ENCODE measurements at places on chromosomes 1 and 21.
A peak's percentile ranks its signal among the peaks of the same experiment; 100 is the strongest.

GRCh38 chr1:55970526-55971110, 608.7 kb downstream of the PLPP3 start:
- H3K27me3 ChIP-seq: peaks cover 2% of the 10 kb centered on the region
- peaks cover 11% of the 10 kb centered on the region for H3K4me1 ChIP-seq
- no peaks in the 10 kb centered on the region for H3K36me3 ChIP-seq
- H3K27ac ChIP-seq: no peak overlapping the region
- H3K4me3 ChIP-seq: no peak overlapping the region
- no peak for DNase-seq

GRCh38 chr21:40284409-40284808, 417.2 kb downstream of the PCP4 start:
- DNase-seq: no peak
- peaks cover 14% of the 10 kb centered on the region for H3K27me3 ChIP-seq
- H3K4me1 ChIP-seq: peaks cover 19% of the 10 kb centered on the region
- H3K27ac ChIP-seq: no peak overlapping the region

GRCh38 chr1:228095938-228096337, 7.2 kb downstream of the C1orf35 start:
- peaks cover under 1% of the 10 kb centered on the region for H3K4me1 ChIP-seq
- peaks cover 77% of the 10 kb centered on the region for H3K36me3 ChIP-seq
- peak overlapping the region; percentile 90 for H3K27ac ChIP-seq
- no peak overlapping the region for H3K4me3 ChIP-seq

DNA sequence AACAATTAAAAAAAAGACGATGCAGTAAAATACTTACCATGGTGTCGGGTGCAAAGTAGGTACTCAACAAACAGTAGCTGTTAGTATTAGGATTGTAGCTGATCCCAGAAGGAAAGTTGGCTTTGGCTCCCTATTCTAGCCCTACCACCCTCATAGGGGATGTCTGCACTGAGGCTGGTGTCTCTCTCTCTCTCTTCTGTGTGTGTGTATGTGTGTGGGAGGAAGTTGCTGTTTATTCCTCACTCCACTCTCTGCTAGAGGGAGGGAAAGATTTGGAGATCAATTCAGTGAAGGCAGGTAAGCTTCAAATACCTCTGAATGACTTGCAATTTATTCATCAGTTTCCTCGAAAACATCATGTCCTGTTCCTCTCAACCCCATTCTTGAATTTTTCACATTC, 124.4 kb downstream of the PTPRU start:
- H3K4me1 ChIP-seq: peaks cover 18% of the 10 kb centered on the region
- H3K27me3 ChIP-seq: peaks cover 52% of the 10 kb centered on the region
- no peaks in the 10 kb centered on the region for H3K36me3 ChIP-seq
- no peak overlapping the region for H3K4me3 ChIP-seq
- H3K27ac ChIP-seq: no peak overlapping the region

DNA sequence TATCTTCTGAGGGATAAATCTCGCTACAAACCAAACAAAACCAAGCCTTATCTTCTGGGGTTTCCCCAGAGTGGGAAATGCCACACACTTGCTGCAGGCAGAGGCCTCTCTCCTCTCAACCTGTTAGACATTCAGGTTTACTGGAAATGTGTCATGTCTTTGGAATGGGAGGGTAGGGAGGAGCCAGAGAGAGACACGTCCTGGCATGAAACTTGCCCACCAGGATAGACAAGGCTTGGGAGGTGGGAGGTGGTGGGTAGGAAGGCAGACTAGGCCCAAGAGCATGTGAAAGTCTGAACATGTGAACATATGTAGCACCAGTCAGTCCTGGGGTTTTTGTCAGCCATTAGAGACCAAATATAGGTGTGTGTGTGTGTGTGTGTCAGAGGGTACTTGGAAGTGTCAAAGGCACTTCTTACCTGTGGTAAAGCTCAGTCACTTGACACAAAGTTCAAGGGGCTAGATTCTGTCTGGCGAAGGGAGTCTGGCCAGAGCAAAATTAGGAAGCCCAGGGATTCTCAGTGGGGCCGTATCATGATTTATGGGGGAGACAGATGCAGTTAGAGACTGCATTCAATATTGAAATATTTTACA, 32.4 kb upstream of the PIGC start:
- no peak overlapping the region for H3K27ac ChIP-seq
- no peaks in the 10 kb centered on the region for H3K27me3 ChIP-seq
- no peaks in the 10 kb centered on the region for H3K36me3 ChIP-seq
- DNase-seq: no peak
- H3K4me1 ChIP-seq: peaks cover 39% of the 10 kb centered on the region

DNA sequence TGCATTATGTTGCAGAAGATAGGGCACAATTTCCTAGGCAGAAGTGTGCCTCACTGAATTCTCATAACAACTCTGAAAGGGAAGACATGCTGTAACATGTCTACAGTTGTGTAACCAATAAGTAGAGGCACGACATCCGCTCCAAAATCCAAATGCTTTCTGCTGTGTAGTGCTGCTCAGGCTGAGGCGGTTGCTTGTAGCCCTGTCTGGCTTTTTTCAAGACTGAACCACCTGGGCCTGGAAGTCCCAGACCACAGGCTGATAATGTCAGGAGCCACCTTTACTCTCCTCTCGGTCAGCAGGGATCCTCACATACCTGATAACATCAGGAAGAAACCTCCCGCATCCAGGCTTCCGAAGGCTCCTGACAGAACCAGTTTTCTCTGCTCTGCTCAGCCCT, 10.9 kb downstream of the AKNAD1 start:
- H3K27ac ChIP-seq: no peak overlapping the region
- peaks cover 4% of the 10 kb centered on the region for H3K4me1 ChIP-seq
- DNase-seq: no peak
- H3K27me3 ChIP-seq: peaks cover 21% of the 10 kb centered on the region
- H3K36me3 ChIP-seq: no peaks in the 10 kb centered on the region

- peaks cover 29% of the 10 kb centered on the region for H3K4me1 ChIP-seq
- no peaks in the 10 kb centered on the region for H3K36me3 ChIP-seq
- H3K27me3 ChIP-seq: peaks cover 3% of the 10 kb centered on the region
These were observed 14.5 kb downstream of the ASAP3 start for GRCh38 chr1:23469372-23469982.

- peaks cover under 1% of the 10 kb centered on the region for H3K27me3 ChIP-seq
- no peak overlapping the region for H3K27ac ChIP-seq
- H3K36me3 ChIP-seq: peaks cover 4% of the 10 kb centered on the region
- no peak overlapping the region for H3K4me3 ChIP-seq
- H3K4me1 ChIP-seq: no peaks in the 10 kb centered on the region
These were observed 169.2 kb upstream of the IRF2BP2 start for GRCh38 chr1:234779160-234779538.

DNA sequence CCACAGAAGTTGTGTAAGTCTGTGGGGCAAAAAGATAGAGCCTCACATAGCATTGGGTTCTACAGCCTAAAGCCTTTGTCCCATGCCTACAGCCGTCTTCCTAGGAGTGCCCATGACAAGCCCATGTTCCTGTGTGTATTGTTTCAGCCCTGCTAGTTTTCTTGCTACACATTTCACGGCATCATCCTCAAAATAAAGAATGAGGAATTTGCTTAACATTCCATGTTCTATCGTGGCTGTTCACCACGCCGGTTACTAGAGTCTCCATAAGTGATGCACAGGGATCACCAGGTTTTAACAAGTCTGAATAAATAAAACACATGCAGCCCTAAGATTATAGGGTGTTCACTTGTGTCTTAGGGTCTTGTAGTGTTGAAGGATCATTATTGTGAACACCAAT, 87.4 kb upstream of the NGF start:
- DNase-seq: no peak
- H3K27me3 ChIP-seq: peaks cover 4% of the 10 kb centered on the region
- H3K4me1 ChIP-seq: peaks cover 12% of the 10 kb centered on the region
- no peaks in the 10 kb centered on the region for H3K36me3 ChIP-seq
- no peak overlapping the region for H3K27ac ChIP-seq

DNA sequence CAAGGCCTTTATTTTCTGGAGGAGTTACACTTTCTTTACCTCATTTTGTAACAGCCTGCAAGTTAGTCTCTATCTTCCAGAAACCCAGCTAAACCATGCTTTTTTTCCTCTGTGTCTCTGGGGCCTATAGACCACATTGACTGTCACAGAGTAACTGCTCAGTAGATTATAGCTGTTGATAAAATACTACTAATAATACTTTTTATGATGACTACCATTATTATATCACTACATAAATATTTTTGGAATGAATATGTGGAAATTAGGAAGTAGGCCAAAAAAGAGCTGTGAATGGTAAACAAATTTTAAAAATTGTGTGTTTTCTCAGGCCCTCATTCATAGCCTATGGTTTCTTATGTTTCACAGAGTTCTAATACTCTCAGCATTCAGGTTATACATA, 233.1 kb upstream of the USP24 start:
- no peaks in the 10 kb centered on the region for H3K36me3 ChIP-seq
- H3K4me1 ChIP-seq: no peaks in the 10 kb centered on the region
- H3K27me3 ChIP-seq: no peaks in the 10 kb centered on the region
- H3K27ac ChIP-seq: no peak overlapping the region
- DNase-seq: no peak
- no peak overlapping the region for H3K4me3 ChIP-seq

DNA sequence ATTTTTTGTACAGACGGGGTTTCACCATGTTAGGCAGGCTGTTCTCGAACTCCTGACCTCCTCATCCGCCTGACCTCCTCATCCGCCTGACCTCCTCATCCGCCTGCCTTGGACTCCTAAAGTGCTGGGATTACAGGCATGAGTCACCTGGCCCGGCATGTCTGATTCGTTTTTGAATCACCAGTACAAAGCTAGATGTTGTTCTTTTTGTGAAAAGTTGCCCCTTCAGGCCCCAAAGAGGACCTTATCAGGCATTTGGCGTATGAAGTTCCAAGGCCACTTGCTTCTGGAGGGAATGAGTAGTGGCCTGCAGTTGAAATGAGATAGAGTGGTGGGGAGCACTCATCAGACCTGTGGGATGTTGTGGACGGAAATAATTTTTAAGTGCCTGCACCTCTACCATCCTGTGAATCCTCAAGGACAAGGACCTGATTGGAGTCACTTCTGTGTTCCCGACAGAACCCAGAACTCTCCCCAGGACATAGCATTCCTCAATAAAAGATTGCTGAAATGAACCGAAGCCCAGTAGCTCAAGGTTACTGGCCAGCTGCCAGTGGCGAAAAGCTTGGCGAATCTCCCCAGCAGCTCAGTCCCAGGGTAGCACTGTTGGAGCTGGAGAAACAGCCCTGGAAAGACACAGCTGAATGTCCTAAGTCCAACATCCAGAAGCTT, 50.1 kb downstream of the NDUFS5 start:
- no peak overlapping the region for H3K27ac ChIP-seq
- peaks cover 9% of the 10 kb centered on the region for H3K27me3 ChIP-seq
- no peak overlapping the region for H3K4me3 ChIP-seq
- H3K4me1 ChIP-seq: peaks cover 14% of the 10 kb centered on the region

GRCh38 chr21:27277110-27277509, 310.2 kb upstream of the ADAMTS5 start:
- no peak overlapping the region for H3K27ac ChIP-seq
- DNase-seq: no peak
- H3K36me3 ChIP-seq: no peaks in the 10 kb centered on the region
- peaks cover 4% of the 10 kb centered on the region for H3K4me1 ChIP-seq

GRCh38 chr1:194052514-194053338, 866.3 kb upstream of the B3GALT2 start:
- no peak overlapping the region for H3K4me3 ChIP-seq
- H3K27ac ChIP-seq: no peak overlapping the region
- no peaks in the 10 kb centered on the region for H3K36me3 ChIP-seq
- no peak for DNase-seq
- H3K27me3 ChIP-seq: peaks cover 3% of the 10 kb centered on the region

DNA sequence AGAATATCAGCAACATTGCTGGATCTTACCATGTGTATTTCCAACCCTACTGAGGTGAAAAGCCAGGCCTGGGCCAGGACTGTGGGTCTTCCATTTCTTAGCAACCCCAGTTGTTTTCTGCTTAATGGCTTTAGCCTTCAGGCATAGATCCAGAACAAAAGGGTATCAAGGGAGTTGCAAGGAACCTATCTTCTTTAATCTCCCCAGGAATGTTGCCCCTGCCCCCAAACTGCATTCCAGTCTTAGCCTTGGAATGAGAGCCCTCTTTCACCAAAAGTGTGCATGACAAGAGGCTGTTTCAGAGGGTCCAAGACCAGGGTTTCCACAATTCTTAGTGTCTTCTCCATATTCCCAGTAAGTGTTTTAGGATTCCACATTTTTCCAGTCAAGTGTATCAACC, 87.9 kb upstream of the SOX13 start:
- no peak overlapping the region for H3K4me3 ChIP-seq
- H3K27me3 ChIP-seq: peaks cover 5% of the 10 kb centered on the region
- no peak overlapping the region for H3K27ac ChIP-seq
- peaks cover 4% of the 10 kb centered on the region for H3K36me3 ChIP-seq
- DNase-seq: no peak

DNA sequence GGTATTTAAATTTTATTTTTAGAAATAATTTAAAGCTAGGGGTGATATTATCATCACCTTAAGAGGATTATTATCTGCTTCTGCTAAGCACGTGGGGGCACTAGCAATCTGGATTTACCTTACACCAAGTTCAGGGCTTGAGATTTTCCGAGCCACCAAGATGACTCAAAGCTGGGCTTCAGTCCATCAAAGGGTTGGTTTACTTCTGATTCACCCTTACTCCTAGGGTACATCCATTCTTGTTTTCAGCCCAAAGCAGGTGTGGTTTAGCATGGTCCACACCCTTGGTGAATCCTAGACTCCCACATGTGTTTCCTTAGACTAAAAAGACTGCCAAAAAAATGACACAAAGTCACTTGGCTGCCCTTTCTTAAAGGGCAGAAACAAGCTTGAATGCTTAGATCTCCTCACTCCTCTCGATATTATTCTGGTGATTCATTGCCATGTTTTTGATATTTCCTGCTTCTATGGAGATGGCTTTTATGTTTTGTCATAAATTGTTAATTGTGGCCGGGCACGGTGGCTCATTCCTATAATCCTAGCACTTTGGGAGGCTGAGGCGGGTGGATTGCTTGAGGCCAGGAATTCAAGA, 9.8 kb upstream of the PRSS38 start:
- peaks cover 31% of the 10 kb centered on the region for H3K27me3 ChIP-seq
- no peak overlapping the region for H3K4me3 ChIP-seq
- H3K4me1 ChIP-seq: no peaks in the 10 kb centered on the region

DNA sequence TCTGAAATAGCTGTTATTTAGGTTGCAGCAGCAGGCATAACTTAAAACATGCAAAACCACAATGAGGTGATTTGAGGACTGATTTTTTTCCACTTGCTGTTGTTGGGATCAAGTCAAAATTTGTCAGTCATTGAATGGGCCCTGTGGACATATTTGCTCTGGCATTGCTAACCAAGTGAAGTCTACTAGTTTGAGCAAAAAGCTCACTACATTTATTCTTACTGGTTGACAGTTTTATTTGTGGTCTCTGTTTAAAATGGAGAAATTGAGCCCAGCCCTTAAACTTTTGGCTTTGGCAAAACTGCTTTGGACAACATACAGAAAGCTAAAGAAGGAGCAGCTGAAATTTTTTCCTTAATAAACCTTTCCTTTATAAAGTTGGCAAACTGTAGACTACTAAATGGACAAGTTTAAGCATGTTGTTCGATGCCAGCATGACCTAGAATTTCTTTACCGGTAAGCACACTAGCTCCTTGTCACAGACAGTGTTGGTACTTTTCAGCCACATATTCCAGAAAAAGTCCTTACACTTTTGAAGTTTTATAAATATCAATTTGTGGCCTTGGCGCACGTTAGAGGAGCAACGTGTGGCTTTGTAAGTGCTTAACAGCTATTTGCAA, 234.6 kb downstream of the USP25 start:
- peaks cover 6% of the 10 kb centered on the region for H3K4me1 ChIP-seq
- no peaks in the 10 kb centered on the region for H3K36me3 ChIP-seq
- H3K27me3 ChIP-seq: no peaks in the 10 kb centered on the region

All from nephron progenitor cell (in vitro differentiated cells).